ENCODE measurements at places on chromosomes 1 and 21.

- no peak for DNase-seq
Observed at GRCh38 chr21:14384453-14384852, 1.5 kb upstream of the HSPA13 start.

GRCh38 chr1:36027766-36028165 lies 56.1 kb upstream of the TEKT2 start:
- DNase-seq: no peak

DNA sequence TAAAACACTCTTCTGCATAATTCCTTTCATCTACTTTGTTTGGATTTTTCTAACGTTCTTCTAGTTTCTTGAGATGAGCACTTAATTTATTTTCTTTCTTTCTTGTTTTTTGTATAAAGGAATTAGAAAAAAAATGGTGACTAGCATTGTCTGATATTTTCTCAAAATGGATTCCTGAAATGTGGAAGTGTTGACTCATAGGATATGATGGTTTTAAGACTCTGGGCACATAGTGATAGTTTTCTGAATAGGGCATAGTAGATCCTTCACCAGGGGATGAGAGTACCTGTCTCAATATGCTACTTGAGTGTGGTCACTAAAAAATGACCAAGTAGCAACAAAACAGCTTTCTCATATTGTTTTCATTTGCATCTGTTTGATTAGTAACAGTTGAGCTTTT lies 100.9 kb downstream of the PEX14 start:
- no peak for DNase-seq

- no peak for DNase-seq
Observed at GRCh38 chr1:201636510-201636971, 97.6 kb downstream of the NAV1 start.

DNA sequence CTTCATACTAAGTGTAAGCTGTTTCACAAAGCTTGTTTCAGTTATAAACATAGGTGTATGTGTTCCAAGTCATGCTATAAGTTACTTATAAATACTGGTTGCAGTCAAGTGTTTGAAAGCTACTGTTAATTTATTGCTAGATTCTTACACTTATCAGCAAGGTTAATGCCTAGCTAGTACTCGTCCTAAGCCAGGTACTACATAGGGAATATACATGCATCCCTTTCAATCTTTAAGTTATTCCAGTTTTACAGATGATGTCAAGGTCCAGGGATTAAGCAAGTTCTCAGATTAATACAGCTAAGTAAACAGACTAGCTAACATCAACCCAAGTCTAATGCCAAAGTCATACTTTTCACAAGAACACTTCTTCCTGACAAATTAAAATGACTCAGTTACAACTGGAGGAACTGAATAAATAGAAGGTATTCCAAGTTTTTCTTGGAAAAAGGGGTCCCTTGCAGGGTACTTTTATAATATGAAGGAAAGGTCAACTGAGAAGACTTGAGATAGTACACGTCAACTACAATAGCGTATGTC lies 652.2 kb upstream of the USP24 start:
- no peak for DNase-seq

DNA sequence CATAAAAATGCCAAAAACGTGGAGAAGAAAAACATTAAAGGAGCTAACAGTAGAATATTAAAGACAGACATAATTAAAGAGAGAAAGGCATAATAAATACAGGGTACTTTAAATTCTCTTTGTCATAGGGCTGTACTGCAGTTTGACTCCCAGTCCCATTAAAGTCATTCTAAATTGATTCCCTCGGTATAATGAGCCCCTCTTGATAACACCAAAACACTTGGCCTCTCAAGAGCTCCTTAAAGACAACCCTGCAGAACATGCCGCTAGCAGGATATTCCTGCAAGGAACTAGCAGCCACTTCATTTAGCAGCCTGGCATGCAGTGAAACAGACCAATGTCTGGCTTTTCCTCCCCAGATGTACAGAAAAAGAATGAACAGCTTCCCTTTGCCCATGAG lies 273.8 kb upstream of the ESRRG start:
- no peak for DNase-seq
